ENCODE measurements at places on chromosomes 3 and 15.
A peak's percentile ranks its signal among the peaks of the same experiment; 100 is the strongest.

GRCh38 chr3:61966200-61966599, 404.8 kb downstream of the PTPRG start:
- no peak for DNase-seq

DNA sequence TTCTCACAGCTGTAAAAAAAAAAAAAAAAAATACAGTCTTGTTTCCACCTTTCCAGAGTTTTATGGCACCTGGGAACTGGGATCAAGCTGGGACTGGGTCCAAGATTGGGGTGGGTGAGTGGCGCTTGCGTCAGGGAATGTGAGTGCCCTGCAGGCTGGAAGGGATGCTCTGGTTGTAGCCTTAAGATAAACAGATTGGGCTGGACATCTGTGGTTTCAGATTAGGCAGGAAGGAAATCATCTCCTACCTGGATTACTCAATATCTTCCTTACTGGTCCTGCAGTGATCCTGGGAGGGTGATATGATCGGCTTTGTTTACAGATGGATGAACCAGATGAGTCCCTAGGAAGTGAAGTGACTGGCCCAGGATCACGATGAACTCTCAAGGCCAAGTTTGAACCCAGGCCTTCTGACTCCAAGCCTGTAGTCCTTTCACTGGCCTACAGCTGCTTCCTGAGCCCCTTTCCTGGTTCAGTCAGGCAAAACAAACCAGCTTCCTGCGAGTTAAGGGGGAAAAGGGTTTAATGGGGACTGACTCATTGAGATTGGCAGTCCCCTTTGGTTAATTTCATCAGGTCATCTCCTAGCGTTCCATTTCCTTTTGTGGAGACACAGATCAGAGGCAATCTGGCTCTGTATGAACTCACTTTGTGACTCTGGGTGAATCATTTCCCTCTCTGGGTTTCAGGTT, 179.8 kb downstream of the THSD4 start:
- peak; percentile 14 for DNase-seq

DNA sequence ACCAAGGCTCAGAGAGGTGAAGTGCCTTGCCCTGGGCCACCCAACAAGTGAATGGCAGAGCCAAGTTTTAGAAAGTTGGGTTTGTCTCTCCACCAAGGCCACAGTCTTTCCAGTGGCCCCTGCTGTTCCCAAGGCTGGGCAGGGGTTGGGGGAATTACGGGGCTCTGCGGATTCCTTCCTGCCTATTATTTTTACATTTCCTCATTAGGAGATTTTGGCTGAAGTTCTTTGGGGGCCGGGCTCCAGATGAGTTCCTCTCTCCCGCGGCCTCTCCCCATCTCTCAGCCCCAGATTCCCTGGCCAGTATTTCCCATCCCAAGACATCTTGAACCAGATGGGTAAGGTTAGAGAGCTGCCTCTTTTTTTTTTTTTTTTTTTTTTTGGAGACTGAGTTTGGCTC, 44.0 kb upstream of the SMAD6 start:
- no peak for DNase-seq

- no peak for DNase-seq
These were observed 33.0 kb upstream of the CA12 start for GRCh38 chr15:63414474-63415120.

DNA sequence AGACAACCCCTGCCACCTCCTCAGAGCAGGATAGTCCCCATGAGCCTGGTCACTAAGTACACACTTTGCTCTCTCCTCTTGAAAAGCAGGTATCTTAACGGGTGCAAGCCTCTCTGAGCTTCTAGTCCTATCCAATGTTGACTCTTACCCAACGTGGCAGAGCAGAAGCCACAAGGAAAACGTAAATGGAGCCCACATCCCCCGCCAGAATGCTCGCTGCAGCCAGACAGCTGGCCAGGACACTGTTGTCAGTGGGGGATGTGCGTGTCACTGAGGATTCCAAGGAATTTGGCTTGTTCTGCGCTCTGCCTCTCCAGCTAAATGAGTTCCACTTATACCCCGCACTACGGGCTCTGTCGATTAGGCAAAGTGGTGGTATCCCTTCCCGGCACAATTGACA, 67.8 kb upstream of the IGF1R start:
- DNase-seq, result no peak

DNA sequence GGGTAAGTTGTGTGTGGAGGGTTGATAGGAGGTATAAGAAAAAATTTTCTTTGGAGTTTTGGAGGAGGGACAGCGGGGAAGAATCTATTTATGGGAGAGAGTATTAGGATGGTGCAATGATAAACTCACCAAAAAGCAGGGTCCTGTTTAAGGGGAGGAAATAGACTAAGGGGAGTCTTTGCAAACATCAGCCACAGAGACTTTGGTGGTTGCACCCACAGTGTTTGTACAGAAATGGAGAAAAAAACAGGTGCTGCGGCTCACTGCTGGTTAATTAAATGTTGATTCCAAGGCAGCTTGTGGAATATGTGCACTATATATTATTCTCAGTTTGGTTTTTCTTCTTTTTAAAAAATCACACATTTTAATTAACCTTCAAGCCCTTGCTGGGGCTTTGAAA, 182.1 kb downstream of the NECTIN3 start:
- DNase-seq, result no peak

DNA sequence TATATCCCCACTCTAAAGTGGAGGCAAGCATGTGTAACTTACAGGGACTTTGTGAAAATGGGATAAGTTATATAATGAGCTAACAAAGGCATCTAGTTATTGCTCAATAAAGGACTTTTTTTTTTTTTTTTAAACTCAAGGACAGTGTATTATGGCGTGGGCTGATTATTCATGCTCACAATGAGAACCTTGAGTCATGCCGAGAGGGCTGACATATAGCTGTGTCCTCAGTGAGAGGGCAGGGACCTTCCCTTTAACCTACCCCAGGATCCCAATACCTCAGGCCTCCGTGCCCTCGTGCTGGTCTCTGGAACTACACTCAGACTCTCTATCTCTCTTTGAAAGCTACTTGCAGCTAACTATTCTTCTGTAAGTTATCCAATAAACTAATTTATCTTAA, 319.9 kb upstream of the ICE2 start:
- peak; percentile 65 for DNase-seq

DNA sequence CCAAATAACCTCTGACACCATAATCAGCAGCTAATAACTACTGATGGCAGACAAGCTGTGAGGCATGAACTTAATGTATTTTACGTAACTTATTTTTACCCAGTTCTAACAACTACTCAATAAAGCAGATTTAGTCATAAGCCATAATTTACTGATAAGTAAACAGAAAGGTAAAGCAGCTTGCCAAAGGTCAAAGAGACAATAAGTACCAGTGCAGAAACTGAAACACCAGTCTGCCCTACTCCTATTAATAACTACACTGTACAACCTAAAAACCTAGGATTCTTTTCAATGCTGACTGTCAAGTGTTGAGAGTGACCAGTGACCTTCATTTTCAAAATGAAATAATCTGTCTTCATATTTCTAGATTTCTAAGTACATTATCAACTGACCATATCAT, 152.2 kb downstream of the NR2E3 start:
- DNase-seq, result no peak

DNA sequence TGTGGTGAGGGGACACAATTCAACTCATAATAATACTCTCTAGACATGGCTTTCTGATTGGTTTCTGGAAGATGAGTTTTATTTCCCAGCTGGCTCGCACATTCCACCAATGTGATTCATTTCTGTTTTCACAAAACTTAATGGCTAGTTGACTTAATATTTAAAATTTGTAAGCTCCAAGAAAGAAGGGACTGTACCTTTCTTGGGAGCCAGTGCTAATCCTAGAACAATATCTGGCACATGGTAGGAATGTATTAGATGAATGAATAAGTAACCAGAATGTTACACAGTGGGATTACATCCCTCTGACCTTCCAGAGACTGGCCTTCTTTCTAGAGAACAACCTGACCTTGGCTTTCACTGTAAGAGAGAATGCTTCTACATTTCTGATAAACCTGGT, 262.8 kb downstream of the RORA start:
- DNase-seq, result no peak

DNA sequence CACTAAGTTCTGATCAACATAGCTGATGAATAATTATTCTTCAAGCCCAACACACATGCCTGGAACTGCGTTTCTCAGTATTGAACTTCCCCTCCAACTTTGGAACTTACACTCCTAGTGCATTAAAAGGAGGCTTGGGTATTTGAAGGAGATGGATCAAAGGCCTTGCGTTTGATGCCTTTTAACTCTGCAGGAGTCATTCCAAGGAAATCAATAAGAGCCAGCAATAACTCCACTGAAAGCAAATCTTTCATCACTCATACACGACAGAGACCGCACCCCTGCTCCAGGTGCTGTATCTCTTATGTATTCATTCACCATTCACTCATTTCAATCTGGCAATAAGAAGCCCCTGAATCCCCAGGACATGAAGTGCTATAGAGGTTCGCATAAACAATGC, 14.0 kb upstream of the FSIP1 start:
- no peak for DNase-seq

DNA sequence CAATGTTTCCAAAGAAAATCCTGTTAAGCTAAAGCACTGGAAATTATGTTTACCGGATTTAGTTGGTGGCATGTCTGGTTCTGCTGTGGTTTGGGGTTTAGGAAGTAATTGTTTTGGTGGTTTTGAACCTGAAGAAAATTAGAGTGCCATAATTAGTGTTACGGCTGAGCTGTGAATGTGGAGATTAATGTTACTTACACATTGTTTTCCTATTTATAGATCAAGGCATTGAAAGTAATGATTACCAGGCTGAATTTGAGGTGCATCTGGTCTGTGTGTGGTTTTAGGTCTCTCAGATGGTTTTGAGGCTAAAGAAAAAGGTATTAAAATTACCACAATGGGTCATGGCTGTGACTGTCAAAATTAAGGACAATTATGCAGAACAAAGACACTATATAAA, 128.9 kb downstream of the TFG start:
- DNase-seq, result no peak

GRCh38 chr15:68631601-68632051, 52.8 kb downstream of the CORO2B start:
- DNase-seq, result no peak

DNA sequence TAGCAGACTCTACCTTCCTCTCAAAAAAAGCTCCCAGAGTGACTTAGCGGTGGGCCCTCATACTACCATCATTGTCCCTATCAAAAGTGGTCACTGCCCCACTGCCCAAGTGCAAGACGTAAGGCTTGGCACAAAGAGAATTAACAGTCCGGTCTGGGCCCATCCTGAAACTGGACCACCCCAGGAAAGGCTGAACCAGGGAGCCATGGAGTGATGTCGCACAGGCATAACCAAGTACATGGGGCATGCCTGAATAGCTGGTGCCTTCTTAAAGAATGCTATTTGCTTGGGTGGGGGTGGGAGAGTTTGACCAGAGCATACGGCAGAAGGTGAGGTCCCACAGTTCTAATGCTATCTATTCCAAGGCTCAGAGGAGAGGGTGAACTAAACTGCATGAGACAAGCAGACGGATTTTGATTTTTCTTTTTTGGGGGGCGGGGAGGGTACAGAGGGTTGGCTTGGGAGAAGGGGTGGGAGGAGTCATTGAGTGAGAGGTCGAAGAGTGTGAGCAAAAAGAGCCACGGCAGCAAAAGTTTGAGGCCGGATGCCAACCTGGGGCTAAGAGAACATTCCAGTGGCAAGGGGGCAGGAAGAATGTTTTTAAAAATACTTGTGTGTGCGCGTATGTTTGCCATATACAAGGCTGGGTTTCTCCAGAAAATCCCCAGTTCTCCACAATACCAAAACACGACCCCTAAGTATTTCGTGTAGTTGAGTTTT, 50.2 kb downstream of the FAM174B start:
- DNase-seq, result no peak

GRCh38 chr3:152772674-152773225, 62.2 kb upstream of the P2RY1 start:
- DNase-seq, result no peak

- DNase-seq, result peak; percentile 35
These were observed 52.9 kb downstream of the PGBD4 start for GRCh38 chr15:34154725-34155204.

- DNase-seq, result no peak
These were observed 82.5 kb upstream of the PSMD6 start for GRCh38 chr3:64105816-64106215.

GRCh38 chr3:88151358-88151757, 1.6 kb downstream of the C3orf38 start:
- DNase-seq, result no peak

GRCh38 chr15:99998661-99999101, 265.4 kb upstream of the LYSMD4 start:
- no peak for DNase-seq

- no peak for DNase-seq
These were observed 23.1 kb upstream of the MCCC1 start for GRCh38 chr3:183122257-183122932.

DNA sequence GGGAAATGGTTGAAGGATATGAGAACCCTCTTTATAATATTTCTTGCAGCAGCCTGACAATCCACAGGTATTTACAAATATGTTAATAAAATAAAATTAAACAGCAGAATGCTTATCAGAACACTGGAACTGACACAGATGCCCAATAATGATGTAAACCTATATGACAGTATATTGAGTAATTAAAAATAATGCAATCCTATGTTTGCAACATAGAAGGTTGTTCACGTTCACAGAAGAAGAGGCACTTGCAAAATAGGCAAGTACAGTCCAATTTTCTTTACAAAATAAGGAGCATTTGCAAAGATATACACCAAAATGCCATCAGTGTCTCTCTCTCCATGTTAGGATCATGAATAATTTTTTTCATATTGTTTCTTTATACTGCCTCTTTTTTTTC, 397.0 kb upstream of the WNT5A start:
- DNase-seq, result no peak

GRCh38 chr3:123893012-123893411, 8.9 kb upstream of the MYLK start:
- DNase-seq, result no peak

GRCh38 chr15:50542887-50543210, 3.6 kb downstream of the USP50 start:
- no peak for DNase-seq

DNA sequence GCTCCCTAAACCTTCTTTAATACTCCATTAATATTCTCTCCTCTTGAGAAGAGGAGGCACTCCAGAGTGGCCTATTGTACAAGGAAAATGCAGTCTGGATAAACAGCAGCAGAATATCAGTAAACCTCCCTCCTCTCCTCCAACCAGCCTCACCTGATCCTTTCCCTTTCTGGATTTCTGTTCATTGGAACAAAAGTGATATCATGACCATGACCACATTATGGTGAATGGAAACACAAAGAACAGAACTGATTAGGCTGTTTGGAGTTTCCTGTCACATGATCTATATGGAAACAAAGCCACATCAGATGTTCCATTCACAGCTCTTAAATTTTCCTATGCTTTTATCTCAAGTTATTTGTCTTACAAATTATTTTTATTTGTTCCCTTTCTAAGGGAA, 14.6 kb downstream of the C2CD4B start:
- DNase-seq, result no peak

DNA sequence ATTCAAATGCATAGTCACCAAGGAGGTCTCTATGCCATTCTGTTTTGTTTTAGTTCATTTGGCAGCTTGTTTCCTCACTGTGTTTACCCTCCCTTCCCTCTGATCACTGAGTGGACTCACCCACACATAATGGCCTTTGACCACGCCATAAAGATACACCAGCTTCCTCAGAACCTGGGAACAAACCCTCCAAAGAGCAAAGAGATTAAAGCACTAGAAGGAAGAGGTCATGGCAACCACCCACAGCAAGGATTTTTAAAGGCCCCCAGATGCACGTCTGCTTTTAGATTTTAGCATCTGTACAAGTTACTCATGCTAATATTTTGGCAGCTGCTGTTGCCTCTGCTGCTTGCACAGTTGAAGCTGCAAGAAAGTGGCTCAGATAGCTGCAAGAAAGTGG, 47.9 kb upstream of the CADPS start:
- no peak for DNase-seq

GRCh38 chr3:58572013-58572633, 5.1 kb downstream of the FAM107A start:
- DNase-seq, result no peak

- no peak for DNase-seq
These were observed 128.0 kb upstream of the CRBN start for GRCh38 chr3:3307491-3307890.

Measured in activated T-cell treated with anti-CD3 and anti-CD28 coated beads, Interleukin-2, amount 50 U/mL, for 48 hours (primary cell).